ENCODE measurements at places on chromosomes 5 and 9. TPM values are rescaled to one million over a fixed set of nuclear protein-coding genes. Genes with fewer than 3 reads are reported as not detected.

The GARIN3 gene
- polyA plus RNA-seq, result not detected

The CCDC192 gene
- 0.41 TPM for polyA plus RNA-seq

The GAS1 gene
- polyA plus RNA-seq, result 46.3 TPM

The GLDC gene
- polyA plus RNA-seq, result 2.9 TPM

The ZNF483 gene
- polyA plus RNA-seq, result 0.94 TPM

The FGD3 gene
- 5.8 TPM for polyA plus RNA-seq

The FBP1 gene
- polyA plus RNA-seq, result 48.6 TPM

The PFDN1 gene
- 86.5 TPM for polyA plus RNA-seq

The SLCO6A1 gene
- not detected for polyA plus RNA-seq

The FOXI1 gene
- not detected for polyA plus RNA-seq

The TSSK1B gene
- polyA plus RNA-seq, result not detected

GRCh38 chr5:137470111-137470920 lies 28.8 kb downstream of the SPOCK1 start:
- DNase-seq, result no peak

GRCh38 chr5:137876101-137876500 lies 8.4 kb downstream of the MYOT start:
- DNase-seq, result no peak

DNA sequence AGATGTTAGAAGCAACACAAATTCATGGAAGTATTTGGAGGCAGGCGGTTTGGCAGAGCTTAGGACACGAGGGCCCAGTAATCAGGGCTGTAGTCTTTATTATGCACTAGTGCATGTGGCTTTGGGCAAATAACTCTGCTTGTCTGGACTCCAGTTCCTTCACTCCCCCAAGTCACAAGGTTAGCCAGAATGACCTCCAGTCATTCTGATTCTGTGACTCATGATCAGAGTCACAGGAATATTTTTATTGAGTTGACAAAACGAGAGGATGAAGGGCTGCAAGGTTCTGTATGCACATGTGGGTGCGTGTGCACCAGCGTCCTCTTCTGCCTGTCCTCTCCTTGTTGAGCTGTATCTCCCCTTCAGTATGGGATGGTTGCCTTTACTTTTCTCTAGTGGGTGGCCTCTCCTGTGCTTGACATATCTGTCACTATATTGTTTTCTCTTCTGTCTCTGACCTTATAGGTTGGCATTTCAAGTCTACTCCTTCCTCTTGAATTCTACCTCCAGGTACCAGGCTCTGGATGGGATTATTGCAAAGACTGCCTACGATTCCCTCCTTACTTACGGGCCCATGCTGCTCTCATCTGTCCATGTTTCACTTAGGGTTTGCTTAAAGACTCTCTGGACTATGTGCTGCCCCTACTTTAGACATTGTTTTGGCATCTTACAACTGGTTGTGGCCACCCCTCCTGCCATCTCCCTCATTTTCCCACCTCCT lies 94.6 kb downstream of the KDM4C start:
- no peak for DNase-seq

DNA sequence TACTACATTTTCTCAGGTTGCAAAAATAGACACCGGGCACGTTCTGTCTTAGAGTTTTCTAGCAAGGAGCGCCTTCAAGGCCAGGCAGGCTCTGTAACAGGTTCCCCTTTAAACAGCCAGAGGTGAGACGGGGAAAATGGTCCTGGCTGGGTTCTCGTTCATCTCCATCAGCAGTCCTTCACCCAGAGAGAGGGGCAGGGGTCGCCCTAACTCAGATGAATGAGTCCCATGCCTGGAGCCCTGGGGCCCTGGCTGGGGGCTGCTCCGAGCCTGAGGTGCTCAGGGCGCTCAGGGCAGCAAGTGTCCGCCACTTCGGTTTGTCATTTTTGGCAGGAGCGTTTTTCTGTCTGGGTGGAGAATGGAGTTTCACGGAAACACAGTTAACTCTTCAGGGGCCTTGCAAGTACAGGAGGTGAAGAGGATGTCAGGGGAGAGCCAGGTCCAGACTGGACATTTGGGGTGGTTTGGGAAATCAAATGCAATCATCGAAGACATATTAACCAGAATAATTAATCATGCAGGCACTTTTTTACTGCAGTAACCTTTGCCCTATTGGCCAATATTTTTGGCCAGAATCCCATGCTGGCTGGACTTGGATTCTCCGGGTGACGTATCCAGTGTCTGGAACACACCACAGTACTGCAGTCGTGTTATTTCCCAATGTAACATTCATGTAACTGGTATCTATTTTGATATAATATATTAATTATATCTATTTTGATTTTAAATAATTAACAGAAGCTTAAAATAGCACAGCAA lies 2.9 kb downstream of the NTNG2 start:
- DNase-seq, result no peak

DNA sequence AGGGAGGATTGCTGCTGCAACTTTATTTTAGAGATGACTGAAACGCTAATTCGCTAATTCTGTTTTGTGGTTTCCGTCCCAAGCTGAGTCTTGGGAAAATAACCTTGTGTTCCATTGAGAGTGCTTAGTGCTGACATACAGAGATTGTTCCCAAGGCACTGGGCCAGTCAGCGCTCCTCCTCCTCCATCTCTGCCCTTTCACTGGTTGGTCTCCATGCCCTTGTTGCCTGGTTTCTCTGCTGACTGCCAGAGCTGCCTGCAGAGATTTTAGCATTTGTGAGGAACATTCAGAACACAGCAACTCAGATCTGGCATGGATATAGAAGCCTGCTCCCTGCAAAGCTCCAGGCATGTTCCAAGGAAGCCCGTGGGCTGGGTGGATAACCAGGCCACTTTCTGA lies 126.0 kb upstream of the IRX2 start:
- no peak for DNase-seq

DNA sequence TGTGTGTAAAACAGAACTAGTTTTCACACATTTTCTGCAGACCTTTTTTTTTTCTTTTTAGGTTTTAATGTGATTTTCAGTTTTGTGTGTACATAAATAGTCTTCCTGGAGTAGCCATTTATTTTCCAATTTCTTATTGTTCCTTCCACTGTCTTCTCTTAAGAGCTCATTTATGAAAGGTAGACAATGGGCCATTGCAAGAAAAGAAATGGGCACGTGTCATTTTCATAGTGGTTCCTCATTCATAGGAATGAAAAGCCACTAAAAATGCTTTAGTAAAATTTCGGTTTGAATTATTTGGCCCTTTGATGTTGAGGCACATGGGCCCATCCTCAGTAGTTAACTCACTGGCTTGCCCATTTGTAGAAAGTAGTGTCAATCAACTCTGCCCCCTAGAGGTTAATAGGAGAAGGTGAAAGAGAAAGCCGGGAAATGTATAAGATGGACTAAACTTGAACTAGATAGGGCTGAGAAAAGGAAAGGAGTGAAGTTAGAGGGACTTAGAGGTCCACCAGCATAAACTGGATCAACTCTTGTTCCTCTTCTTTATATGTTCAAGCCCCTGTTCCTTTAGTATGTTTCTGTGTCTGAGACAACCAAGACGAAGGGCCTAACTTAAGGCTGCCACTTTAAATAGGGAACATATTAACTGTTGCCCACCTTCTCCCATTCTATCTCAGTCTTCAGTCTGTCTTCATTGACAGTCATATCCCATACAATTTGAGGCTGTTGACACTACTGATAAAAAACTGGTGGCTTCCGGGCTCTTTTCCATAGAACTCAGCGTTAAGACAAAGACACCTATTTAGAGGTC lies 72.6 kb downstream of the SMARCA2 start:
- DNase-seq, result no peak

GRCh38 chr5:151628112-151628823 lies 37.1 kb upstream of the FAT2 start:
- DNase-seq, result no peak

DNA sequence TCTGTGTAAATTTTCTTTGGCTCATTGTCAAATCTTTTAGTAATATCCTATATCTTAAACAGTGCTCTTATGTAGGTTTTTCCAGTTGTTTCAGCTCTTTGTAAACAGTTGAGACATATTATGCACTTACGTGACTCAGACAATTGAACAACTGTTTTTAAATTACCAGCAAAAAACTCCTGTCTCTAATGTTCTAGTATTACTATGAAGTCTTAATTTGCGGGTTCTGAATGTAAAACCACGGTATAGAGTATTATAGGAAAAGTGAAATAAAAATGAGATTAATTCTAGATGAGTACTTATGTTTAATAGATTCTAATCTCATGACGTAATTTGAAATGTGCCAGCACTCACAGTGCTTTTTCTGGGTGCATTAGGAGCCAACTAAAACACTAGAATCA lies 136.0 kb downstream of the GDNF start:
- no peak for DNase-seq

DNA sequence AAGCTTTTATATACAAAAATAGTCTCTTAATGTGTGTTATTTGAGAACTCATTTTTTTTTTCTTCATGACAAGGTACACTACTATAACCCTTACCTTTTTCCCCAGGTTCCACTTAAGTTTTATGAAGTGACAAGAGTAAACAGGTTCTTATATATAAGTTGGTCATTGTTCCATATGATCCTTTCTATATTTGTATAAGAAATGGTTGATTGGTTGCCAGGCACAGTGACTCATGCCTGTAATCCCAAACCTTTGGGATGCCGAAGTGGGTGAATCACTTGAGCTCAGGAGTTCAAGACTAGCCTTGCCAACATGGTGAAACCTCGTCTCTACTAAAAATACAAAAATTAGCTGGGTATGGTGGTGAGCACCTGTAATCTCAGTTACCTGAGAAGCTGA lies 108.3 kb downstream of the PCSK1 start:
- DNase-seq, result no peak

DNA sequence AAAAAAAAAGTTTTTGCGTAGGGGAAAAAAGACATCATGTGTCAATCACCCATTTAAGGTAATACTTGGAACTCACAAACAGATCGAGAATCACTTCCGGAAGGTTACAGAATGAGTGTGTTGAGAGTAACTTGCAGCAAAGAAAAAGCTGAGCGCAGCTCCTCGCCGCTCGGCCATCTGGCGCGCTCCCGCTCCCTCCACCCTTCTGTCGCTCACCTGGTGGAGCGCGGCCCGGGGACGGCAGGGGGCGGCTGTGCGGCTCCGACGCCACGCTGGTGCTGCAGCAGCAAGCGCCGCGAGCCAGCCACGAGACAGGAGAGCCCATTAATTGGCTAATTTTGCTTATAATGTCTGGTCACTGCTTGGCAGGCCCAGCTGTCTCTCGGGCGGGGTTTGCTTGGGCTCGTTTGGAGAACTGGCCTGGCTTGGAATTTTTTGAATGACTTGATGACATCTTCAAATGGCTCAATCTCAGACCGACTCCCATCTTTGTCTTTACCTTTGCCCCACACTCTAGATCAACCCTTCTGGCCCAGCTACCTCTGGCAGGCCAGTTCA lies 601.8 kb downstream of the CCDC171 start:
- DNase-seq, result no peak

DNA sequence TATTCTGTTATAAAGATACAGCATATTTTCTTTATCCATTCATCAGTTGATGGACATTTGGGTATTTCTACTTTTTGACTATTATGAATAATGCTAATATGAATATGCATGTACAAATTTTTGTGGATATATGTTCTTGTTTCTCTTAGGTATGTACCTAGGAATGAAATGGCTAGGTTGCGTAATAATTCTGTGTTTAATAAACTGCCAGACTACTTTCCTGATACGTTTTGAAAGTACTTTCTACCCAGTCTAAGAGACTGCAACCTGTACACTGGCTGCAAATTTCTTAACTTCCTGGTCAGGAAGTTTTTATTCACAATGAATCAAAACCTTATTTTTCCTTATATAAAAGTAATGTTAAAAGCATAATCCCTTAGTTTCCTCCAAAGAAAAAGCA lies 93.9 kb upstream of the STARD4 start:
- no peak for DNase-seq

DNA sequence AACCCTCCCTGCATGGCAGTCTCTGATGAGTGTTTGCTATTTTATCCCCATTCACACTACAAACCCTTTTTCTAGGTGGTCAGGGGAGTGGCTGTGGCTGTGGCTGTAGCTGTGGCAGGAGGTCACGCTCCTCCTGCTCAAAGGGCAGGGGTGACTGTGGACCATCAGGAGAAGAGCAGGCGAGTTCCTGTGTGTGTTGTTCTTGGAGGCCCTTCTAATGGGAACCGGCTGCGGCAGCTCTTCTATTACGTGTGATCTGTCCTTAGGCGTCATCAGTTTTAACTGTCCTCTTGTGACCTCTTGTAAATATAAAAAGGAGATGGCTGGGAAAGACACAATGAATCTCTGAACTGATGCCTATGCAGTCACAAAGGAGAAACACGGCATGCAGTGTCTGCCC lies 65.1 kb downstream of the ANKH start:
- DNase-seq, result no peak

GRCh38 chr5:45774528-45774927 lies 78.3 kb upstream of the HCN1 start:
- no peak for DNase-seq

GRCh38 chr5:137075163-137075970 lies 423.8 kb downstream of the SPOCK1 start:
- no peak for DNase-seq

- no peak for DNase-seq
Measured at GRCh38 chr5:1180841-1181271, 20.5 kb upstream of the SLC6A19 start.

- DNase-seq, result peak; percentile 35
Measured at GRCh38 chr5:23446424-23446823, 61.0 kb upstream of the PRDM9 start.

- no peak for DNase-seq
Measured at GRCh38 chr9:128005923-128006322, 25.1 kb upstream of the EEIG1 start.

DNA sequence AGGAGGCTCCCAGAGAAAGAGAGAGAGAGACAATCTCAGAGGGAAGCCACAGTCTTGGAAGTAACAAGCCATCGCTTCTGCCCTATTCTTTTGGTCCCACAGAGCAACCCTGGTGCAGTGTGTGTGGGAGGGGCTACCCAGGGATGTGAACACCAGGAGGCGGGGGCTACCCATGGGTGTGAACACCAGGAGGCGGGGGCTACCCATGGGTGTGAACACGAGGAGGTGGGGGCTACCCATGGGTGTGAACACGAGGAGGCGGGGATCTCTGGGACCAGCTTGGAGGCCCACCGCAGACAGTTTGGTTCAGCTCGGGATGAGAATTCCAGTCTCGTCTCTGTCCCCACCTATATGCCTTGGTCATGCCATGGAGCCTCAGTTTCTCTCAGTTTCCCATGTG lies 44.9 kb downstream of the HMCN2 start:
- DNase-seq, result no peak
